ENCODE measurements at places on chromosomes 7 and 10.

DNA sequence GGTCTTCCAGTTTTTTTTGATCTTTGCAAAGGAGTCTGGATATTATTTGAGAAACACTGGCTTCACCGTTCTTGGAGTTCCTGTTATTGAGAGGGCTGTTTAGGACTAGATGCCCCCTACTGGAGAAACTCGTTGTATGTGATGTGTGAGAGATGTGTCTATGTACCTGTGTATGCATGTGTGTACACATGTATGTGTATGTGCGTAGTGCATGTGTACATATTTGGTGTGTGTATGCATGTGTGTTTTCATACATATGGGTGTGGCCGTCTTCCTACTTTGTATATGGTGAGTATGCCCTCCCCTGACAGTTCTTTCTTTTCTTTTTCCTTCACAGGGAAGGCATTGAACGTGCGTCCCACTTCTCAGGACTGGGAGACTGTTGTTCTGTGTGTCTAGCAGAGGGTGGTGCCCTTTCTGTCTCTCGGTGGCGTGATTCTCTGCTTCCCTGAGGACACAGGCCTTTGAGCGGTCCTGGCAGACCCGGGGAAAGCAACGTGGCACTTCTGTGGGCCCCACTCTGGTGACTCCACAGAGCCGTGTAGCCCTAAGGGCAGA, 3.0 kb upstream of the CALHM3 start:
- DNase-seq: no peak

DNA sequence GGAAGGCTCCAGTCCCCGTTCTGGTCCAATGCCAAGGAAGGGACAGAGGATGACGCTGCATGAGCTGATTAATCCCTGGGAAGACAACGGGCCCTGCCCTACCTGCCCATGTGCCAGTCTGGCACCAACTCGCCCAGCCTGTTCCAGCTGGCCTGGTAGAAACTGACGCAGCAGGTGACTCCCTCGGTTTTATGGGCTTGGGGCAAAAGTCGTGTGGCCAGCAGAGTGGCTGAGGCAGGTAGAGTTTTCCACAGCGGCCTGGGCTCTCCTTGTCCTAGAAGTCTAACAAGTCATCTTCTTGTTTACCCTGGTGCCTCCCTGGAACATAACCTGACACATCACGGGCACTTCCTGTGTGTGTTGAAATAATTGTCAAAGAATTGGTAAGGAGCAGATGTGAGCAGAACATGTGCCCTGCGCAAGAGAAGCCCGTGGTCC, 20.4 kb upstream of the LMTK2 start:
- DNase-seq: no peak

- DNase-seq: no peak
Observed at GRCh38 chr10:69640196-69640980, 10.3 kb downstream of the FAM241B start.

DNA sequence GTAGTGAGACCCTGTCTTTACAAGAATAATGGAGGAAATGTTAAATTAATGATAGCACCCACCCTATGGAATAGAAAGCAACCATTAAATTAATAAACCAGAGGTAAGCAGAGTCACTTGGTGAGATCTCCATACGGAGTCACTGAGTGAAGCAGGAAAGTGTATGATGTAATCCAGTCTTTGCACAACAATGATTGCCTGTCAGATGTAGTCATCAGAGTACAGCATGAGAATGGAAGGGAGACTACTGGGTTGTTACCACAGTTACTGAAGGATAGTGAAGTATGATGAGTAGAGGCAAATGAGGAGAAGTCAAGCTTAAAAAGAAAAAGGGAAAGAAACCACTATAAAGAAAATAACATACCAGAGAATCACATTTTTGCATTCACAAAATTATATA, 371.9 kb upstream of the SHH start:
- no peak for DNase-seq

GRCh38 chr10:119724593-119725516, 995 bp upstream of the INPP5F start:
- no peak for DNase-seq

DNA sequence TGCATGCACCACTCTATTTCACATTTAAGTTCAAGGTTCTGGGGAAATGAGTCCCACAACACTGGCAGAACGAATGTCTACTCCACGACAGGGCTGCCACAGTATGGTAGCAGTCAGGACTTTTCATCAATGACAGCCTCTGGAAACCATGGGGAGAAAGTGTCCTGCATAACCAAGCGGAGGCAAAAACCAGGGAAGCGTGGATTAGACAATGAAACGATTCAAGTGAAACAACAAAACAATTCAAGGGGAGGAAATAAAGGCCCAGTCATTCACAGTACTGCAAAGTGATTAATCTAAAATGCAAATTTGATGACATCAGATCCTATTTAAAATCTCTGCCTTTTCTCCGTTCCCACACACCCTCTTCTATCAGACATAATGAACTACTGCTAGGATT, 168.2 kb downstream of the DPY19L1 start:
- no peak for DNase-seq

DNA sequence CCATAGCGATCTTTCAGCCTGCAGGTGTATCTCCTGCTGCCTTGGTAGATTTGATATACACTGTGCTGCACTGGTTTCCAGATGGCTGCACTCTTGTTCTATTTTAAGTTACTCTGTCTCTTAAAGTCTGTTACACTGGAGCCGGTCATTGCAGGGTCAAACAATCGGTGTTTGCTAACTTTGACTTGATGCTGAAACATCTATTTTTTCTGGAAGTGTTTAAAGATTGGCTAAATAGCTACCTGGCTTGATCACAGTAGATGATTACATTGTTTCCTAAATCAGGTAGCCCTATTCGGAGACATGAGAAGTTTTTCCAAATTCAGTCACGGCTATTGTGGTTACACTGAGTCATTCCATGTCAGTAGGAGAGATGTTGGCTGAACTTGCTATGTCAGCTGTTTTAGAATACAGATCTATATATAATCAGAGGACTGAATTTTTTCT, 574.8 kb downstream of the ETV1 start:
- DNase-seq: no peak

DNA sequence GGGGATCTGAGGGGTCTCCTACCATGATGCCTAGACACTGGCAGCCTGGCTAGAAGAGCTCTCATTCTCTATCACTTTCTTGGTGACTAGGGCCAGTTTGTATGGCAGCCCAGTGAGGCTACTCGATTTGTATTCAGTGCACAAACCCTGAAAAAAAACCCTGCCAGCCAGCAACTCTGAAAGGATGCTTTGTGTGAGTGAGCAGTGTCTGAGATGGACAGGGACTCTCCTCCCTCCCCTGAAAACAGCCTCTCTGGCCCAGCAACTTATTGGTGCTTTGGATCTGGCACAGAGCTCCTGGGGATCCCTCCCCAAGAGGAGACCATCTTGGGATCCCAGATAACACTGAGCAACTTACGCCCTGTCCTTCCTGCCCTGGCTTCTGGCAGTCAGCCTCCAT, 10.8 kb upstream of the LRRC4 start:
- DNase-seq: no peak

DNA sequence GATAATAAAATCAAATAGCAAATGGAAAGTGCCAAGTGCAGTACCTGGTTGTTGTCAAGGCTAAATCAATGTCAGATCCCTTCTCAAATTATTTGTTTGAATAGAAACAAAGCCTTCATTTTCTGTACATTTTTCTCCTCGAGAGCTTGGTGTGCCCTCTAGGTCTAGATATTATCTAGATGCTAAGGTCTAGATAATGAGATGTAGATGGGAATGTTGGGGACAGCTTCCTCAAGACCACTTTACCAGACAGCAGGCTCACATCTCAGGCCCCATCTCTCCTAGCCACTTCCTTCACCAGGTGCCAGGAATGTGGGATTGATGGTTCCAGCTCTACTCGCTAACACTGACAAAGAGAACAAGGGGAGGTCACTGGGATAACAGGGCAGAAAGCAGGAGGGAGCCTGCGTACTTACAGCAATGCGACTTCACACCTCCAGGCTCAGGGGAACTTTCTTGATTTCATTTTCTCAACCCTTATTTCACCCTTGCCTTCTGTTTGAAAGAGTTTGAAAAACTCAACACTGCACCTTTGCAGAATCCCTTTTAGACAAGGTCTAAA, 451.4 kb upstream of the VSTM2A start:
- DNase-seq: no peak

GRCh38 chr7:82335927-82336326, 107.7 kb downstream of the CACNA2D1 start:
- no peak for DNase-seq

GRCh38 chr7:81244224-81244623, 325.4 kb upstream of the SEMA3C start:
- DNase-seq: no peak

- DNase-seq: no peak
Observed at GRCh38 chr10:6115824-6116350, 27.1 kb downstream of the RBM17 start.

DNA sequence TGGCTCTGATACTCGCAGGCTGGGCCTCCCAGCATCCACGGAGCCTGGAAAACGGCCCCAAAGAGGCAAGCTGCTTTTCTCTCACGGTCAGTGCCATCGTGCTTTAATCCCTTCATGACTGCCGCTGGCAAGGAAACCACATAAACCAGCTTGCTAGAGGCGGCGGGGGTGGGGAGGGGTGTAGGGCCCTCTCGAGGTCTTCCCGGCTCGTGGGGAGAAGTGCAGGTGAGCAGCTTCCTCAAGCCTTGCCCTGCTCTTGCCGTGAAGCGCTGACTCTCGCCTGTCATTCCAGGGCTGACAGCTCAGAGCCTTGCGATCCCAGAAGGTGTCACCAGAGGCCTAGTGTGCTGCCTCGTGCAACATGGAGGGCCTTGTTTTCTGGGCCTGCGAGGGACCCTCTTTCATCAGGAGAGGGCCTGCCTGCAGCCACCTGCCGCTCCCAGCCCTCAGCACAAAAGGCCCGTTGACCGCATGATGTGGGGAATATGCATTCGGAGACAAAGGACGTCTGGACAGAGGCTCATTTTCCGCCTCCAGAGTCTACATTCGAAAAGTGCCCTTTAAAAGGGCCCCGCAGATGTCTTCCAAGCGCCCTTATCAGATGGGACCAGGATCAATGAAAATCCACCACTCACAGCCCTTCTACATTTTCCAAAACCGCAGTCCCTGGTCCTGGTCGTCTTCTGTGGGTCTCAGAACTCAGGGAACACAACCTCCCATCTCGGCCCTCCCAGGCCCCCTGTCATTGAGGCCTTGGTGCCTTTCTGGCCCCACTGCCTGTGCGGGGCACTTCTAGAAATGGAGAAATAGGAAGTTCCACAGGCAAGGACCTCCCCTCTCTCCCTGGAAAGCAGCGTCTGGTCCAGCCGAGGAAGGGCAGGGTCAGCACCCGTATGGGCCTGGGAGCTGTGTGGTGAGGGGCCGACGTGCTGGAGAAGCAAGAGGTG, 58.7 kb downstream of the ZRANB1 start:
- no peak for DNase-seq

DNA sequence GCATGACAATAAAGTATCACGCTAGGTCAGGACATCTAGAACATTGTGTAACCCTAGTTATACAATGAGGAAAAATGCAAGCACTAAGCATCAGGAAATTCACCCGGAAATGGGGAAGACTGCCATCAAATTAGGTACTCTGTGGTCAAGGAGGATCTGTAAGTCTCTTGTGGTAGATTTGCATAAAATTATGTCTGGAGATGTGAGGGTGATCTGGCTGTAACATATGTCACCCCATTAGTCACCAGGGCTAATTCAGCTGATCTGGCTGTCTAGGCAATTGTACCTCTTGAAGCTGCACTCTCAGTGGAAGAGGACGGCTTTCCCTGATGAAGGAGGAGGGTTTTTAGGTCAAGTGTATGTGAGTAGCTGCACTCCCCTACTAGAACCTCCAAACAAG, 14.8 kb downstream of the AKR1D1 start:
- no peak for DNase-seq

GRCh38 chr10:29522918-29523317, 111.9 kb downstream of the SVIL start:
- DNase-seq: no peak

DNA sequence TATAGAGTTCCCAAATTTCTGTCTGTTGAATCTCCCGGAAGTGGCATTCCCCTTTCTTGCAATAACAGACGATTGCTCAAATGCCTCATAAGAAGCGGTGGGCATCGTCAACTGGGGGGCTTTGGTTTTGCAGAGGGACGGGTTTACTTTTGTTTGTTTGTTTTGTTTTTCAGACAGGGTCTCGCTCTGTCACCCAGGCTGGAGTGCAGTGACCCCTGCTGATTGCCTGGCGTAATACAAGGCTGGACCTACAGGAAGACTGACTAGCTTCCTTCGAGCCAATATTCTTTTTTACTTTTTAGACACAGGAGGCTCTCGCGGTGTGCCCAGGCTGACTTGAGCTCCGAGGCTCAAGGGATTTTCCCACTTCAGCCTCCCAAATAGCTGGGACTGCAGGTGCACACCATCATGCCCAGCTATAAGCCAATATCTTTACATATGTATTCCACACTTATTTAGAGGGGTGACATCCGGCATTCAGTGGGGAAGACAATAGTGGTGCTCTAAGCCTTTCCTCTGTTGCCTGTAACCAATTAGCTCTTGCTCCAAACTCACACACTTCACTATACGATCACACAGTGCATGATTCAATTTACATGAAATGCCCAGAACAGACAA, 58.1 kb downstream of the FHIP2A start:
- DNase-seq: no peak

- DNase-seq: no peak
Observed at GRCh38 chr10:26543567-26544306, 105.6 kb downstream of the APBB1IP start.

DNA sequence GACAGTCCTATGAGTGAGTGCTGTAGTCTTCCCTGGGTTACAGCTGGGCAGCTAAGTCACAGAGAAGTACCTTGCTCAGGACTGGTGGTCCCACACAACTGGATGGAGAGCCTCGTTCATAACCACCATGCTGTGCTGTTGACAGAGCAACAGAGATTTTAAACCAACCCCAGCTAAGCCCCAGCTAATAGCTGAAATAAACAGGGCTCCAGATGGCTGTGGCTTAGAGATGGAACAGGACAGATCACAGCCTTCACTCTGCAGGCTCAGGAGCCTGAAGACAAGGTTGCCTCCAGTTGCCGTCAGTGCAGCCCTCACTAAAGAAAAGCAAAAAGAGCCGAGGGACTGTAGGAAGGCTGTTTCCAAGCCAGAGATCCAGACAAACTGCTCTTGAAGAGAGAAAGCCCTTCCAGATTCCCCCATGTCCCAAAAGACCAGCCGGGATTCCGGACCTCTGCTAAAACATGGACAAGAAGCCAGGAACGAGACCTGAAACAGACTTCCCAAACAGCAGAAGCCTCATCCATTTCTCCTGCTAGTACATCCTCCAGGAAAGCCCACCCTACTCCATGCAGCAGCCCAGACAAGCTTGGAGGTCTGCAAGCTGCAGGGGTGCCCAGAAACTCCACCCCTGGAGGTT, 4.2 kb downstream of the HTRA1 start:
- no peak for DNase-seq

DNA sequence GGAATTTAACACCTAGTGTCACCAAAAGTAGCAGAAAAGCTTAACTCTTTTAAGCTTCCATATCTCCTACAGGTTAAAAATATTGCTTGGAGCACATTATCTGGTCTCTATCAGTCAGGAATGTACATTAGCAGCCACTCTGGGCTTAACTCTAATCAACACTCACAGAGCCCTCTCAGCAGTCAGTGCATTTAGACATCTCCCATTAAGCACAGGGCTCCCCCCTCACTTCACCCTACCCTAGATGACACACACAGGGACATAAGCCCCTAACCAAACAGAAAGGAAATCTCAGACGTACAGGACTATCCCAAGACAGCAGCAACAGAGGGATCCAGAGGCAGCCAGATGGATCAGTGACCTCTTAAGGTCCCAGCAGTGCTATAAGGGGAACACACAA, 26.4 kb downstream of the FBXW4 start:
- no peak for DNase-seq

All from activated naive CD4-positive, alpha-beta T cell (primary cell).